ENCODE measurements at places on chromosomes 2 and 18. TPM values are rescaled to one million over a fixed set of nuclear protein-coding genes. Genes with fewer than 3 reads are reported as not detected.
A peak's percentile ranks its signal among the peaks of the same experiment; 100 is the strongest.

ACOXL gene
- not detected for total RNA-seq

KCNG2 gene
- not detected for total RNA-seq

NEURL3 gene
- total RNA-seq: not detected

IL1RN gene
- not detected for total RNA-seq

FOXD4L1 gene
- total RNA-seq: not detected

CCDC74B gene
- 3.9 TPM for total RNA-seq

TMEM200C gene
- total RNA-seq: 1.7 TPM

VWC2L gene
- not detected for total RNA-seq

DNA sequence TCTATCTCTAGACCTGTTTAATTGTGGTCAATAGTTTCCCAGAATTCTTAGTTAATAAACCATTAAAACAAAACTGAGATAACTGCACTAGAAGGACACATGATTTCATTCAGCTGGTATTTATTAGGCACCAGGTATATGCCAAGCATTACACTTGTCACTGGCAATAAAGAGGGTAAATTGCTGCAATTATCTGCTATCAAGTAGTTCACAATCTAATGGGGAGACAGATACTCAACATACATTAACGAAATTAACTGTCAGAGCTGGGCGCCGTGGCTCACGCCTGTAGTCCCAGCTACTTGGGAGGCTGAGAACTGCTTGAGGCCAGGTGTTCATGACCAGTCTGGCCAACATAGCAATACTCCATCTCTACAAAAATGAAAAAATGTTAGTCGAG lies 71.7 kb upstream of the WIPF1 start:
- peaks cover 2% of the 10 kb centered on the region for H3K4me1 ChIP-seq
- H3K27ac ChIP-seq: no peak overlapping the region
- DNase-seq: no peak
- no peak overlapping the region for H3K4me3 ChIP-seq
- peaks cover 6% of the 10 kb centered on the region for H3K36me3 ChIP-seq
- H3K27me3 ChIP-seq: no peaks in the 10 kb centered on the region

DNA sequence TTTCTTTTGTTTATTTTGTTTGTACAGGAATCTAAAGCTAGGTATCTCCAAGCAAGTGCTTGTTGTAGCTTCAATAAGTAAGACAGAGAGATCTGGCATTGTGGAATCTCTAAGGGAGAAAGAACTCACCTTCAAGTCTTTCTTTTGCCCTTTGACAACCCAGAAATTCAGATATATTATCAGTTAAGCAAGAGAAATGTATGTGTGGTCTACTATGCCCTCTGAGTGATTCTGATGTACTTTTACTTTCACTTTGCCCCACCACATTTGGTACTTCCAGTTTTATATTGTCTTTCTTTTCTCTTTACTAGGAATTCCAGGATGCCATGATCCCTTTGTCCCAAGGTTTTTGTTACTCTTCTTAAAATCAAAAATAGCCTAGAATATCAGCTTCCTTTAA lies 259.6 kb upstream of the PIK3C3 start:
- no peaks in the 10 kb centered on the region for H3K4me1 ChIP-seq
- H3K27me3 ChIP-seq: no peaks in the 10 kb centered on the region
- H3K4me3 ChIP-seq: no peak overlapping the region
- H3K27ac ChIP-seq: no peak overlapping the region

GRCh38 chr18:26091047-26091630 lies 726 bp upstream of the SS18 start:
- no peaks in the 10 kb centered on the region for H3K4me1 ChIP-seq
- H3K4me3 ChIP-seq: peak overlapping the region; percentile 91
- H3K27me3 ChIP-seq: no peaks in the 10 kb centered on the region
- no peak for DNase-seq

GRCh38 chr2:64522843-64523428 lies 1.2 kb upstream of the AFTPH start:
- H3K27ac ChIP-seq: no peak overlapping the region
- peaks cover 11% of the 10 kb centered on the region for H3K27me3 ChIP-seq
- no peaks in the 10 kb centered on the region for H3K36me3 ChIP-seq
- no peaks in the 10 kb centered on the region for H3K4me1 ChIP-seq

DNA sequence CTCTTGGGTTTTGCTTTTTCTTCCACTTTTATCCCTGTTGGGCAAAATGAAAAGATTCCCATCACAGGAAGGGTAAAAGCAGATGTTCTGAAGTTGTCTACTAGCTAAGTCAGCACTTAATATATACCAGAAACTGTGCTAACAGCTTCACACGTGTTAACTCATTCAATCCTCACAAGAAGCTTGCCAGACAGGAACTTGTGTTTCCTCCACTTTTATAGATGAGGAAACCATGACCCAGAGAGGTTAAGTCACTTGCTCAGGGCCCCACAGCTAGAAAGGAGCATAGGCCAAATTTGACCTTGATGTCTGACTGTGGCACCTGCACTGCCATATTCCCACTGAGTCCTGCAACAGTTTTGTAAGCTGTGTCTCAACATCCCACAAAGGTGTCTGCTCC lies 76.8 kb upstream of the EPC2 start:
- no peak for DNase-seq
- H3K36me3 ChIP-seq: no peaks in the 10 kb centered on the region
- no peak overlapping the region for H3K4me3 ChIP-seq
- H3K4me1 ChIP-seq: no peaks in the 10 kb centered on the region

DNA sequence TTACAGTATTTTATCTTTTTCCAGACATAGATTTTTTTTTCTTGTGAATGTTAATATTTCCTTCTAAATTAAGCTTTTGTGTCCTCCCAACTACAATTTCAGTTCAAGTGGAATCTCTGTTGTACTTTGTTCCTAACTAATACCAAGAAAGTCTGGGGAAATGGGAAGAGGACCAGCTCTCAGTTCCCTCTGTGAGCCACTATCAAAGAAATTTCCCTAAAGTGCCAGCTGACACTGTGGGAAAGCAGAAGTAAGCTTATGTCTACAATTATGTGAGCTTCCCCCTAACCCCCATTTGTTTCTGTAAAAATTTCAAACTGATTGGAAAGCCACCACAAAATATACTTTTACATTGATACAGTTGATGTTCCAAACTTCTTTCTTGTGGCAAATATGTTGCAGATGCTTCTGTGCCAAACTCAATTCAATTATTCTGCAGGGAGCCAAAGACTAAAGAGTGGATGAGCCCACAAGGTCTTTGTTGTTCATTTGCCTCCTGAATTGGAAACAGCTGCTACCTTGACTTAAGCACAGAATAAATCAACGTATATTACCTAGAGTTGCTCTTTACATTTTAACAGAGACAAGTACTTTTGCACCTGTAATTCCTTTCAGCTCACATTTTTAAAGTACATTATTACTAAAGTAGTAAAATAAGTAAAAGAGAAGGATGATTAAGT lies 306.6 kb downstream of the PTH2R start:
- DNase-seq: no peak
- no peak overlapping the region for H3K4me3 ChIP-seq
- H3K27ac ChIP-seq: no peak overlapping the region

DNA sequence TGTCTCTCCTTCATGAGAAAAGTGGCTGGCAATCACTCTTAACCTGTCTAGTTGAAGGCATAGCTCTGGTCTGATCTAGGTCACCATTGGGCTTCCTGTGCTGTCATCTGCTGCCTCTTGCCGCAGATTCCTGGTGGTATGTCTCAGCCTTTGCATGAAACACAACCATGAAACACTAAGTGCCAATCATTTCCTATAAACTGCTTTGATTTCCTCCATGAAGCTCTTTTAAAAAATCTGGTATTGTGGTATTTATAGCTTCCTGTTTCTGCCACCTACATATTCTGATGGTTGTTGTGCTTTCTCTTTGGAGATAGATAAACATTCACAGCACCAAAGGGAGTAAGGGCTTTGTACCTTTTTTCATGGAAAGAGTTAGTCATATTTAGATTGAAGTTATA lies 120.0 kb upstream of the EPC2 start:
- no peak for DNase-seq
- H3K4me3 ChIP-seq: no peak overlapping the region
- H3K27ac ChIP-seq: no peak overlapping the region
- 0 out of 2 replicates have a peak, but pooled peaks cover 2% of the 10 kb centered on the region for H3K36me3 ChIP-seq
- no peaks in the 10 kb centered on the region for H3K27me3 ChIP-seq

DNA sequence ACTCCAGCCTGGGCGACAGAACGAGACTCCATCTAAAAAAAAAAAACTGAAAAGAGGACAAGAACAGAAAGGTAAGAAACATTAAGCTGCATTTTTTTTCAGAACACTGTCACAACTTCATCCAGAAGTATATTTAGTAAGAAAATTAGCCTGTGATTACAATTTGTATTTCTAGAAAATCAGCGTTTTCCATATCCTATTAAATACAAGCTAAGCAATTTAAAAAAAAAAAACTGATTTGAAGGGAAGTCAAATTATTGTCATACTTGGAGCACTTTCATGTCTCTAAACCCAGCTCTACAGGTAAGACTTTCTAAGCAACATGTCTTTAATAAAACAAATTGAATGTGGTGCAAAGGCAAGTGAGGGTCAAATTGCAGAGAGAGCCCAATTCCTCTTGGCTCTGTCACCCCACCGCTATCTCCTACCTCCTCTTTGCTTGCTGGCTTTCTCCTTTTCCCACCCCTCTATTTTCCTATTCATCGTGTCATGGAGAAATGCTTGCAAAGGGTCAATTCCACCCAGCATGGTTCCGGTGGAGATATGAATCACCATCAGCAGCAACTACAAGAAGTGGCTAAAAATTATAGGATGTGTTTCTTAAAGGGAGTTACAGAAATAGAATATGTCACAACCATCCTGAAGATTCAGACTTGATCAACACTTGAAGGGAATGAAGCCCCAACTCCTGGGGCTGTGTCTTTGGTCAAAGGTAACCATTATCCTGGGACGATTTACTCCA lies 68.4 kb upstream of the BCL11A start:
- H3K27me3 ChIP-seq: 0 out of 2 replicates have a peak, but pooled peaks cover 1% of the 10 kb centered on the region
- no peaks in the 10 kb centered on the region for H3K36me3 ChIP-seq
- no peak overlapping the region for H3K27ac ChIP-seq
- no peak overlapping the region for H3K4me3 ChIP-seq
- no peaks in the 10 kb centered on the region for H3K4me1 ChIP-seq

DNA sequence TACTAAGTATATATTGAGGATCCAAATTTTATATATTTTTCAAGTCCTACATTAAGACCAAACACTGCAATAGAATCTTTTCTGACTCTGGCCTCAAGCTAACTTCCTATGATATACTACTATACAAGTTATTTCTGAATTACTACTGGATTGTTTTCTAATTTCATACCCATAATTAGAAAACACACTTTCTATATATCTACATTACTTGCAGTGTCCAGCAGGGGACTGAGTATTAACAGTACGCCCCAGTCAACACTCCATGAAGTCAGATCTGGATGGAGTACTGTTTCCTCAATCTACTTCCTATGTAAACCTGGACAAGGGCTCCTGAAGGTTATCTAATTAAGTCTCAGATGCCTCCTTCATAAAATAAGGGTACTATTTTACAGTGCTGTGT lies 26.5 kb downstream of the RMP24 start:
- no peaks in the 10 kb centered on the region for H3K27me3 ChIP-seq
- no peak overlapping the region for H3K4me3 ChIP-seq
- no peak overlapping the region for H3K27ac ChIP-seq
- no peak for DNase-seq
- no peaks in the 10 kb centered on the region for H3K4me1 ChIP-seq

- H3K36me3 ChIP-seq: no peaks in the 10 kb centered on the region
- no peak overlapping the region for H3K27ac ChIP-seq
- H3K27me3 ChIP-seq: no peaks in the 10 kb centered on the region
These were observed 180.4 kb downstream of the MBD5 start for GRCh38 chr2:148201075-148202004.

DNA sequence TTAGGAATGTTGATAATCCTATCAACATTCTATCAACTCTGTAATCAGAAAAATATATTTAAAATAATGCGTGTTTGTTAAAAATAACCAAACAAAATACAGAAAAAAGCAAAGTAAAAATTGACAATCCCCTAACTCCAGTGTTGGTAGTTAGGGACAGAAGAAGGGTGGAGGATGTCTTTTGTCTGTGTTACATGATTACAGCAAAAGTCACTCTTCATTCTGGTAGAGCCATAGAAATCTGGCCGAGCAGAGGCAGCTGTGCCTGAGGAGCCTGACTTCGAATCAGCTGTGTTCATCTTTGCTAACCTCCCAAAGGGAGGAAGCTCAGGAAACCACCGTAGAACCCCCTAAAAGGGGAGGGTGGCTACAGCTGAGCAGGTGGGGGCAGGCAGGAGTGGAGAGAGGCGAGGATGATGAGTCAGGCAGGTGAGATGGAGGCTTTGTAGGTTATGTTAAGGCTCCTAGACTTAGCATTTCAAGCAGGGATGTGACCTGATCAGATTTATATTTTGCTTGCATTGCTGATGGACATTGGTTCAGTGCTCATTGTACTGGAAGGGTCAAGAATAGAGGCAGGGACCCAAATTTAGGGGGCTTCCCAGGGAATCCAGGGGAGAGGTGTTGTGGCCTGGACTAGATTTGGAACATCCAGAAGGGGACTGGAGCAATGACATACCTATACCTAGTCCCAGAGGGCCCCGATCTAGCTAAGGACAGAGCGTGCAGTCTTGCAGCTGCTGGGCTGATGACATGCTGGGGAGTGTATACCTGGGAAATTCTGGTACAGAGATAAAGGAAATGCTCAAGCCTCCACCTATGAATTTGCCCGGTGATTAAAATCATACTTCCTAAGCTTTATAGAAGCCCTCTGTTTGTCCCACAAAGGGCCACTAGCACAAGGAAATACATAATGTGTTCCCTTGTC lies 95.7 kb downstream of the NEDD4L start:
- H3K36me3 ChIP-seq: no peaks in the 10 kb centered on the region
- peaks cover 12% of the 10 kb centered on the region for H3K4me1 ChIP-seq
- H3K27me3 ChIP-seq: no peaks in the 10 kb centered on the region
- DNase-seq: no peak

DNA sequence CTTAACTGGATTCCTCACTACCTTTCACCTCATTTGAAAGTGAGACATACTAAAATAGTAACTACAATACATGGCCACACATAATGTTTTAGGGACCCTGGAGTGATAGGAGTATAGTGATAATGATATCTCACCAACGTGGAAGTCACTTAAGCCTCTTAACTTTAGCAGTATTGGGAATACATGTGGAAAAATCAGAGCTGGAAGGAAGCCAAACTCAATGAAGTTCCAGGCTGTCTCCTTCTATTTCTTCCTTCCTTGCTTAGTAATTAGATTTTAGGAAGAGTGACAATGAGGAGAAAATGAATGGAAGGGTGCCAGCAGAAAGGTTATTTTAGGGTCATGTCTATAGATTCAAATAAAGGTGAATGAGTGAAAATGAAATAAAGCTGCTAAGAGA lies 387.3 kb downstream of the PLCL1 start:
- no peak overlapping the region for H3K4me3 ChIP-seq
- no peaks in the 10 kb centered on the region for H3K36me3 ChIP-seq
- no peaks in the 10 kb centered on the region for H3K27me3 ChIP-seq
- no peak overlapping the region for H3K27ac ChIP-seq

GRCh38 chr2:74873678-74874640 lies 40.0 kb downstream of the HK2 start:
- H3K27me3 ChIP-seq: no peaks in the 10 kb centered on the region
- peaks cover 50% of the 10 kb centered on the region for H3K36me3 ChIP-seq
- H3K27ac ChIP-seq: peak overlapping the region; percentile 90
- no peak for DNase-seq
- H3K4me3 ChIP-seq: no peak overlapping the region

GRCh38 chr2:128366713-128367511 lies 48.2 kb upstream of the HS6ST1 start:
- H3K4me3 ChIP-seq: no peak overlapping the region
- H3K36me3 ChIP-seq: no peaks in the 10 kb centered on the region
- no peak for DNase-seq

GRCh38 chr2:103656558-103656957 lies 894.7 kb downstream of the TMEM182 start:
- no peaks in the 10 kb centered on the region for H3K27me3 ChIP-seq
- no peak overlapping the region for H3K27ac ChIP-seq
- H3K36me3 ChIP-seq: no peaks in the 10 kb centered on the region
- no peaks in the 10 kb centered on the region for H3K4me1 ChIP-seq
